Left renal pelvis (tissue), 4 donors: ENCODE measurements at places on chromosomes 1 and 21. TPM values are rescaled to one million over a fixed set of nuclear protein-coding genes. Genes with fewer than 3 reads are reported as not detected.

DNA sequence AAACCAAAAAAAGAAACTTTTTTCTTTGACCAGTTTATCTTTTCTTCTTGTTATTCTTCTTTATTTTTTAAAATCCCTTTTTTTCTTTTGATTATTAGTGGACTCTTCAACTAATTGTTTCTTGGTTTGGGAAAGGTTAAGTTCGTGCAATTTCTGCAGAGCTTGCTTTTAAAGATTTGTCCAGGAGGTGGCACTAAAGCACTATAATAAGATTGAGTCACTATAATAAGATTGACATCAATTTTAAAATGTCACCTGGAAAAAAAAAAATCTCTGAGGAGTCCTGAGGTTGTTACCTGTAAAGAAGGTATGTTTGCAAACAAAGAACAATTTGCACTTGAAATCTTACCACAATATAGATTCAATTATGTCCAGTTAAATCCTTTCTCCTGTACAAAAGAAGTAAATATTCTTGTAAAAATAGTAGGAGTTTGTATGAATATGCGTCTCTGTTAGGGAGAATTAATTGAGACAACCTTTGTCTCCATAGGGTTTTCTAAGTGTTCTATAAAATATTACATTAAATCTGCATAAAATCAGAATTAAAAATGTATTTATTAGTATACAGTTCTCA, 166.7 kb downstream of the ADGRL4 start:
- no peak for DNase-seq

DNA sequence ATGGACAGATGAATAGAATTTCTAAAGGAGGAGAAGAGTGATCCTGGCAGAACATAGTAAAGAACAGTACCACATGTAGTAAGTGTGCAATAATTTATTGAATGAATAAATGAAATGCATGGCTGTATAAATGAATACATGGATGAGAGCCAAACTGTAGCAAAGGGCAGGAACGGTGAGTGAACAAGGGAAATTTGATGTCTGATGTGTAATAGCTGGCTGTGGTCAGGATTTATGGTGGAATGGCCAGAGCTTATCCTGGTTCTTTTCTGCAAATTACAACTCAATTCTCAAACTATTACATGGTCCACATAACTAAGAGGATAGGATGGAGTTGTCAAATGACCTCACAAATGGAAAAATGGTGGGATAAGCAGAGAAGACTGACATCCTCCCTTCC, 43.2 kb upstream of the ARHGAP29 start:
- no peak for DNase-seq

- DNase-seq, result no peak
Measured at GRCh38 chr1:225654688-225655508, 2.0 kb upstream of the ENAH start.

WDR64 gene
- polyA plus RNA-seq, result 0.35 TPM

EFCAB7 gene
- polyA plus RNA-seq, result 21.6 TPM

DNA sequence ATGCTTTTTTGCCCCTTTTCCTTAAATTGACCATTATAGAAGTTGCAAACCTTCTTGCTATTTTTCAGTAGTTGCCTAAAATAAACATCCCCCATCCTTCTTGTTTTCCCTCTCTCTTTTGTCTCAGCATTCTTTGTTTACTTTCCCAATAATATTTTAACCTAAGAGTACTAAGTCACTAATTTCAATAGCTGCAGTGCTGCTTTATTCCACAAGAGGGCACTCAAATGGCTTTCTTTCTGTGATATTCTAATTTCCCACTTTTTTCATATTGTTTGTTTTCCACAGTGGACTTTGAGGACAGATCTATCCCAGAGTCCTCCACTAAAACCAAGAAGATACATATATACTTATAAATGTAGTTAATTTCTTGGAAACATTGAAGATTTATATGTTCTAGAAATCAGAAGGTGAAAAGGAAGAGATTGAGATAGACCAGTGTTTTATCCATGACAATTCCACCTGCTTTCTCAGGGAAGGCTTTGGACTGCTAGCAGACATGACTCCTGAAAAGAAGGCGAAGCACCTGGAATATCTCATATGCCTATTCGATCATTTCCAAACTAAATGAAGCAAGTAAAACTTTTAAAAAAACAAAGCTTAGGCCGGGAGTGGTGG, 104.8 kb upstream of the GRIK1 start:
- DNase-seq, result no peak

GRCh38 chr1:1061682-1062345, 12.3 kb downstream of the RNF223 start:
- no peak for DNase-seq

GRCh38 chr1:170734412-170735175, 70.7 kb downstream of the PRRX1 start:
- DNase-seq, result no peak

- no peak for DNase-seq
Measured at GRCh38 chr1:84603223-84603622, 29.0 kb upstream of the CTBS start.

GRCh38 chr1:217244971-217245370, 385.9 kb downstream of the GPATCH2 start:
- DNase-seq, result no peak

- no peak for DNase-seq
Measured at GRCh38 chr1:886311-886710, 37.4 kb upstream of the SAMD11 start.

DNA sequence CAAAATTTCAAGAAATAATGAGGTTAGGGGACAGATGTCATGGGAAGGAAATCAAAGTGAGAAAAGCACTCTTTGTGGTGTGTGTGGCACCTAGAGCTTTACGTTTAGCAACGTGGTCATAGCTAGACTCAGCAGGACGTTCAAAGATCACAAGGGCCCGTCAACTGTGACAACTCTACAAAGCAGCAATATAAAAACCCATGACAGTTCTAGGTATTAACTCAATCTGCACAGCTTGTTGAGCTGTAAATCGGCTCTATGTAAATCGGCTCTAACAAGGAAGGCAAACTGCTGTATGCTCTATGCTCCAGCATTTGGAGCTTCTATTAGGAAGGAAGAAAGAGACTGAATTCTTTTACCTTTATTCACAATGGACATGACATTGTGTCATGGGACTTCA, 64.8 kb downstream of the TP53BP2 start:
- DNase-seq, result no peak

DNA sequence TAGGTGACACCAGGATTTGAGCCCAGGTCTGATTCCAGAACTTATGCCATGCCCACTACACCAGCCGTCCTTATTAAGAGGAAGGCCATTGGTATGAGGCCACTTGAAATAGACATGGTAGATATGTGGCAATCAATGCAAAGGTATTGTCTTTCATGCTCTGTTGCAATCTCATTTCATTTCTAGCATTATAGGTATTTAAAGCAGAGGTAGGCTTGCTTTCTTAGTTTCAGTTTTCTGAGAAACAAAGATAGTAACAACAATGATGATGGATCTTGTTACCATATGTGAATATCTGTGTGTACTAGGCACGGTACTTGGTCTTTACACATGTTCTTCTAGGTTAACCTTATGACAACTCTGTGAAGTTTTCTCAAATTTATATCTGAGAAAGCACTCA, 113.1 kb downstream of the FGGY start:
- no peak for DNase-seq

GRCh38 chr1:98304888-98305287, 356.6 kb upstream of the SNX7 start:
- DNase-seq, result no peak

C1QB gene
- 10.4 TPM for polyA plus RNA-seq

MROH7 gene
- polyA plus RNA-seq, result 1.9 TPM

DNA sequence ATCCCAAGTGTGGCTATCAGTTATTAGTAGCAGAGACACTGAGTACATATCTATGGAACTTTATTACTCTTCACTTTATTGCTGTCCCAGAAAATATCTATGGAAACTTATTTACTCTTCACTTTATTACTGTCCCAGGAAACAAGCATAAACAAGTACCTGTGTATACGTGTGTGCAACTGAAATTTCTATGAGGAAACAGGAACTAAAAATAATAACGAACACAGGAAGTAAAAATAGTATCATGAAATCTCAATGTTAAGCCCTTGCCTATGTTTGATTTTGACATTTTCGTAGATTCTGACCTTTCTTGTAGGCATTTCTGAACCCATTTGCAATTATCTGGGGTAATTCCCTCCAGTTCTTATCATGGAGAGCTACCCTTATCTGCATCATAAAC, 64.9 kb upstream of the KRTAP19-8 start:
- no peak for DNase-seq

TLR5 gene
- 6.6 TPM for polyA plus RNA-seq

DNA sequence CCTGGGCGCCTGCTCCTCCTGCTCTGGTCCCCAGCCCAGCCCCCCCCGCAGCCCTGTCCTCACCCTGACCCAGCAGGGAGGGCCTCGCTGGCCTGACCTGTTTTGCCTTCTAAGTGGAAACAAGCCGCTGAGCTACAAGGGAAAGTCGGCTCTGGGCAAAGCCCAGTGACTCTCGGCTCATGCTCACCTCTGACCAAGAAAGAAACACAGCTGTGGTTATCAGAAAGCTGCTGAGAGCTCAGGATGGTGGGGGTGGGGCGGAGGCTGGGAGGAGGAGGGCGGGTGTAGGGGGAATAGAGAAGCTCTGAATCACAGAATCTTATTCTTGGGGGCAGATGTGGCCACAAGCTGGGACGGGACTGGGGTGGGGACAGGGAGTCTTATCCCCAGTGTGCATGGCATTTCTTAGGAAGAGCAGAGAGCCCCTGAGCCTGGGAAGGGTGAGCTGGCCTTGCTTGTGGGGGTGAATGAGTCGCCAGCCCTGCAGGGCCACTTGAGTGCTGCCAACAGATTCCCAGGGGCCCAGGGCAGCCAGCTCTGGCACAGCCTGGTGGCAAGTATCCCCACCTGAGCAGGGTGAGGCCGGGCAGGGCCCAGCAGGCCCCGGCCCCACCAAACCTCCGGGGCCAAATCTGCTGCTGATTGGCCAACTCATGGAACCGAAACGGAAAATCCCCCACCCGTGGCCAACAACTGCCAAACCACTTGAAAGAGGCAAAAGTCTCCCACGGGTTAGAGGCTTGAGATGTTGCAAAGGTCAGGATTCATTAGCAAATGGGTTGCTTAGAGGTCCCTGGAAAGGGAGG, 120.6 kb downstream of the SPSB1 start:
- DNase-seq, result no peak

GRCh38 chr1:228166170-228166936, 749 bp downstream of the IBA57 start:
- no peak for DNase-seq

- no peak for DNase-seq
Measured at GRCh38 chr1:228304225-228304624, 96.4 kb downstream of the OBSCN start.

AMY1B gene
- not detected for polyA plus RNA-seq
